AG09309 (cell line): ENCODE measurements at places on chromosomes 6 and 20.

DNA sequence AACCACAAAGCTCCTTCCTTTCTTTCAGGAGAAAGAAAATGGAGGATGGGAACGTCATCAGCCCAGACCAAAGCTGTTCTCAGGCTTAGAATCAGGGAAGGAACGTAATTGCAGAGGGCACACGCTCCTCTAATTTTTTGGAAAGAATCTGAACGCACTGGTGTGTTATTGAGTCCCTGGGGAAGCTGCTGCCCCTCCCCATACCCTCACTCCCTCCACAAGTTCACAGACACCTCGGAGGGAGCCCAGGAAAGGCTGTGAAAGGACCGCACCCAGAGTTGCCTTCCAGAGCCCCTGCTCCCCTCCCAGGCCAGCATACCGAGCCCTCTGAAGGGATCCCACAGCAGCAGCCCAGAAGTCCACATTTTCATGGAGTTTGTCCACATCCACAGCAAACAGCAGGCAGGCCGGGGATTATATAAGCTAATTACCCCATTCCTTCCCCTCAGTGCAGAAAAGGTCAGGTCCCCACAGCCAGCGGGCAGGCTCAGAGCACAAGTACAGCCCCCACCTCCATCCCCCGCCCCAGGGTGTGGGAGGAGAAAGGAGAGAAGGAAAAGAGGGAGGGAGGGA lies 53.7 kb downstream of the ANKRD60 start:
- DNase-seq: no peak

DNA sequence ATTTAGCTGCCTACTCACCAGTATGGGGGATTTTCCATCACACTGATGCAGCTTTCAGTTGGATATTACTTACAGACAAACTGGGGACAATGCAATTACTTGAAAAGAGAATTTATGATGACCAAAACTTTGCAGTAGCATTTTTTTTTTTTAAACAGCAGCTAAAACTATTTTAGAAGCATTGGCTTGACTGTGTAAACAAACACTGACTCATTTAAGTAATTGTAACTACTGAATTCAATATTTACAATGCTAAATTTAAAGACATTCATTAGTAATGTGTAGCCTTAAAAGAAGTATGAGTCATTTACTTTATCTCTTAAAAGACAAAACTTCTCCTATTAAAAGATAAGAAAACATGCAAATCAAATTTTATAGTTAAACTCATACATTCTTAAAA lies 295.9 kb upstream of the FERMT1 start:
- DNase-seq: no peak

DNA sequence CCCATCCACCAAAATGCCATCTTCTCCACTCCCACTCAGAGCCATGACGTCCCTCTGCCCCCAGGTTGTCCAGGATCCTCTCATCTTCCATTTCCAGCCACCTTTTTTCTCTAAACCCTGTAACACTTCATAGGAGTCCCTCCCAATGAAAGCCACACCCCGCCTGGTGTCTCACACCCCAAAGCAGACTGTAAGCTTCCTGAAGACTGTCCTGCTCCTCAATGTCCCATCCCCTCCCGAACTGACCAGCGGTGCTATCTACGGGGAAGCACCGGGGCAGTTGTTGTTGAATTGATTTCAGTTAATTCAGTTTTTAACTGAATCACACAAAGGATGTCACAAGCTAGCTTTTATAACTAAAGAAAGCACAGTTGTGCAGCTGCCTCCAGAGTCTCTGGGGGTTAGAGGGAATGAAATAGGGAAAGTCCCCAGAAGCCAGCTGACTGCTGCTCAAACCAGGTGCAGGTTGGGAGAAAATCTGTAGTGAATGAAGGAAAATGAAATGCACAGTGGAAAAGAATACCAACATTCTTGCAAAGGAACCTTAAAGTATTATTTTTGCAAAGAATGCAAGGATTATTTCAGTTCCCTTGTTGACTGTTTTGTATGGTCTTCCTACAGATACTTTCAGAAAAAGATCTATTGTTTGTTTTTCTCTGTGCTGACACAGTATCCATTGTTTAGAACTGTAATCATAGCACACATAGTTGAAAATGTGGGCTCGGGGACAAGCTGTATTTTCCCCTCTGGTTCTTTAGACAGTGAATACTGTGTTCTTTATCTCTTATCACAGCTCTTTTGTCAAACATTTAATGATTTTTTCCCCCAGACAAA lies 222.6 kb upstream of the QKI start:
- no peak for DNase-seq

DNA sequence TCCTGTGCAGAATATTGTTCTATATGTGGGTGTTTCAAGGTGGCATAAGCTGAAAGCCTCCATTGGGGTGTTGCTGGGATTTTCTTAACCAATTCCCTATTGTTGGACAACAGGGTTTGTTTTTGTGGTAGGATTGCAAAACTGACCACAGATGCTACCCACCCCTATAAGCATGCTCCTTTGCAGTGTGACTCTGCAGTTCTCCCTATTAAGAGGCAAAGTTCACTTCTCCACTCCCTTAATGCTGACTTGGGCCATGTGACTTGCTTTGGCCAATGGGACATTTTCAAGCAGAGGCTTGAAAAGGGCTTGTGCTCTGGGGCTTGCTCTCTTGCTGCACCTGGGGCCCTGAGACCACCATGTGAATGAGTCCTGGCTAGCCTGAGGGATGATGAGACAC lies 8.5 kb upstream of the ANGPT4 start:
- no peak for DNase-seq

- no peak for DNase-seq
Observed at GRCh38 chr6:35735452-35735851, 1.4 kb upstream of the ARMC12 start.

DNA sequence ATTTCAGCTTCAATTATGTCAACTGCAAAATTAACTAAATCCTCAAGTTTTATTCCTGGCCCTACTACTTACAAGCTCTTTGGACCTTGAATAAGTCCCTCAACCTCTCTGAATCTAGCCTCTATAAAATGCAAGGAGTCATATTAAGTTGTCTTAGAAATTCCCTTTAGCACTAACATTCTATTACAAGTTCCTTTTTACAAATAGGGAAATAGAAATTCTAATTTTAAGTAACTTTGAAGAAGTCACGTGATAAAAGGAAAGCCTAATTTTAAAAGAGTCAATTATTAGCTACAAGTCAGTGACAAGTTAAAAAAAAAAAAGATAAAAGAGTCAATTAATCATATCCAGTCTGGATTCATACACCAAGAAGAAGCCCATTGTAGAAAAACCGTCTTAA lies 24.6 kb upstream of the GTF3C6 start:
- no peak for DNase-seq

DNA sequence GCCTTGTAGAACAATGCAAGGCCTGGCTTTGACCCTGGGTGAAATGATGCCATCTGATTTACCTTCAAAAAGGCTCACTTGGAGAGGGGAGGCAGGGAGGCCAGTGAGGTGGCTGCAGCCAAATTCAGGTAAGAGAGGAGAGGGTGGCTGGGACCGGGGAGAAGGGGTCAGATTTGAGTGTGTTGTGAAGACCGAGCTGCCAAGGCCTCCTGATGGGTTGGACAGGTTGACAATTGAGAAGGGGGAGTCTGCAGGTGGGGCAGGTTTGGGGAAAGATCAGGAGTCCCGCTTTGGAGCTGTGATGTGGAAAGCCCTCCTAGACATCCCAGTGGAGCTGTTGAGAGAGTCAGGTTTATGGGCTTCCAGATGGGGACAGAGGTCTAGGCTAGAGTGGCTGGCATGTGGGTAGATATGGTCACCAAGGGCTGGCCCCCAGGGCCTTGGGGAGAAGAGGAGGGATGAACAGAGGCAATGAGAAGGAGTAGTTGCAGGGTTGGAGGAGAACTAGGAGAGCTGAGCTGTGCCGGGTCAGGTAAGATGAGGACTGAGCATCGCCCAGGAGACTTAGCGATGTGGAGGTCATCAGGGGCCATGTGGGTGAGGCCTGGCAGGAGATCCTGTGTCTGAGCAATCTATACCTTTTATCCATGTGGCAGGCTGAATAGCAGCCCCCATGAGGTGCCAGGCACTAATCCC lies 70.5 kb upstream of the TOX2 start:
- no peak for DNase-seq

- DNase-seq: no peak
Observed at GRCh38 chr6:34018026-34018425, 127.9 kb downstream of the GRM4 start.

GRCh38 chr6:4349323-4349722 lies 213.9 kb upstream of the ECI2 start:
- DNase-seq: no peak

DNA sequence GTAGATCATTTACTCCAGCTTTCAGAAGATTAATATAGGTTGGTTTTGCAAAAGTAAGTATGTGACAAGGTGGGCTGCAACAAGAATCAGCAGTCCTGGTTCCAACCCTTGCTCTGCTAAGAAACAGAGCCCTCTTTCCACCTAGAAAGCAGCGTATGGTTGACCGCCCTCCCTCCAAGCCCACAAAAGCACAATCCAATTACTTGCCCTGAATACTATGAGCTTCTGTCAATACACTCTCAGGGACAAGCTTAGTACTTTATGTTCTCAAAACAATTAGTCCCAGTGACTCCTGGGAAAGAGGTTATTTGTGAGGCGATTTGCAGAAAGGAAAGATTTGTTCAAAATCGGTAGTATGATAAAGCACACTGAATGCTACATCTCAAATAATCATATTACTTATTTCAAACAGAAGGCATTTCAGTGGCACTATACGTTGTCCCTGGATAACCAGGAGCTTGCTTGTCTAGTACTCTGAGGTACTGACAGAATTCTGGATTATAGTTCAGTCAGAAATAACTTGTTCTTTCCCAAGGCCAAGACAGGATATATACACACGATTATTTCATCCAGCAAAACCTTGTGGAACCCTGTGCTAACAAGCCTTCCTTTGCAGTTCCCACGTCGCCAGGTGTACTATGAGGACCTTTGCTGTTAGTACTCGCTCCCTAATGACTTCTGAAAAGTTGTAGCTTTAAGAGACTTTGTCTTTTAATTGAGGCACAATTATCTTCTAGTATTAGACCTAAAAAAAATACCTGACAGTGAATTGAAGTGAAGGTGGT lies 96.9 kb upstream of the ADTRP start:
- DNase-seq: no peak

DNA sequence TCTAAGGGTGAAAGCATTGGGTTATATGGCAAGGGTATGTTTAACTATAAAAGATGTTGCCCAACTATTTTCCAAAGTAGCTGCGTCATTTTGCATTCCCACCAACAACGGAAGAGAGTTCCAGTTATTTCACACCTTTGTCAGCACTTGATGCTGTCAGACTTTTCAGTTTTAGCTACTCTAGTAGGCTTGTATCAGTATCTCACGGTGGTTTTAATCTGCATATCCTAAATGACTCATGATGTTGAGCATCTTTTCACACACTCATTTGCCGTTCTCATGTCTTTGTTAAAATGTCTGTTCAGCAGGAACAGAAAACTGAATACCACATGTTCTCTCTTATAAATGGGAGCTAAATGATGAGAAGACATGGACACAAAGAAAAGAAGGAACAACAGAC lies 122.3 kb downstream of the RNASET2 start:
- no peak for DNase-seq

DNA sequence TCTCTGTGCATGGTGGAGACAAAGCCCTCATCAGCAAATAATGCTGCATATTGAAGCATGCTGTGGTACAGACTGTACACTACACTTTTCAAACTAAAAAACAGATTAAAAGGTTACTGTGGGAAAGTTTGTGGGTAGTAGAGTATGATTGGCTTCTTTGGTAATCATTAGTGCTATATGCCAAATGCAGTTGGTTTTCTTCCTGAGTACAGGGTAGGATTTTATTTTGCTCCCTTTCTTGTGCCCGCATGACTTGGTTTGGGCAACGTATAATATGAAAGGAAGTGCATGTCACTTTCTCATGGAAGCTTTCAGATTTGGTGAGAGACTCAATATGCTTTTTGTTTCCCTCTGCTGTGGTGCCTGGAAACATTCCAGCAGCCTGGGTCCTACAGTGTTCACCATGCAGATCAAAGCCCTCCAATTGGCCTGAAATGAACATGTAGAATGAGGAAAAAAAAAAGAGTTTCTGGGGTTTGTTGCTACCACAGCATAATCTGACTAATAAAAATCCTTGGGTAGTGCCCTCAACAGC lies 270.7 kb upstream of the ADGRB3 start:
- no peak for DNase-seq

- peak; percentile 87 for DNase-seq
Observed at GRCh38 chr6:25971187-25971821, 8.7 kb downstream of the TRIM38 start.

DNA sequence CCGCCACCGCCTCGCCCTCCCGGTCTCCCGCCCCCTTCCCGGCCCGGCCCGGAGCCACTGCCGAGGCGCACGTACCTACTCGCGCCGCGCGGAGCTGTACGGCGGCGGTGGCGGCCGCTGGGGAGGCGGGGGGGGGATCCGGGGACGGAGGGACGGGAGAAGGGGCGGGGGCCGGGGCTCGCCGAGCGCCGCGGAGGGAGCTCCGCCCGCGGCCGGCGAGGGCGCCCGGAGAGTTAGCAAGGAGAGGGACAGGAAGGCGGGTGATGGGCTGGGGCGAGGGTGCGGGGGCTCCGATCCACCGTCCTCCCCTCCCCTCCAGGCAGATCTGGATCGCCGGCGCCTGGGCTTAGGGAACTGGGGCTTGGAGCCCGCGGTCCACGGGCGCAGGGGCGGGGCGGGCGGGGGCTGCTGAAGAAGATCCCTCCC lies 548 bp upstream of the TMEM74B start:
- DNase-seq: no peak

GRCh38 chr20:57384953-57385761 lies 6.0 kb upstream of the RBM38 start:
- no peak for DNase-seq

- DNase-seq: no peak
Observed at GRCh38 chr6:112680091-112680490, 333.0 kb downstream of the RFPL4B start.

DNA sequence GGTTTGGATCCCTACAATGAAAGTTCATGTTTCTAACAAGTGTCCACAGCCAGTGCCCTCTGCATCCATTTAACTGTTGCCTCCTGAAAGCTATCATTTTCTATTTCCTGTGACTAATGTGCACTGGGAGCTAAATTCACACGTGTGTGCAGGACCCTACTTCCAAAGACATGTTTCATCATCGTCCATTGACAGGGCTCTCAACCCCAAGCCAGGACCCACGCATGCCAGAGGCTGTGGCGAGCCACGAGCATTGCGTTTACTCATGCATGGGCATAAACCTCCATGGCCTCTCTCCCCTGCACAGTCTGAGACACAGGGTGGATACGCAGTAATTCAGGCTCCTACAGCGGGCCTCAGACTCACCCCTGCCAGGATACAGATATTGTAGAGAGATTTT lies 153.2 kb downstream of the MAFB start:
- no peak for DNase-seq

GRCh38 chr6:36757206-36757605 lies 59.6 kb downstream of the RAB44 start:
- DNase-seq: no peak

GRCh38 chr6:148328876-148329555 lies 13.6 kb upstream of the SASH1 start:
- DNase-seq: no peak

- DNase-seq: no peak
Observed at GRCh38 chr6:78523622-78524021, 343.7 kb upstream of the IRAK1BP1 start.

- DNase-seq: no peak
Observed at GRCh38 chr20:49647550-49647949, 66.1 kb downstream of the B4GALT5 start.

GRCh38 chr6:68761985-68762384 lies 126.9 kb downstream of the ADGRB3 start:
- DNase-seq: no peak

- DNase-seq: no peak
Observed at GRCh38 chr6:38068854-38069590, 249.5 kb downstream of the ZFAND3 start.

GRCh38 chr6:29651413-29652197 lies 5.3 kb upstream of the MOG start:
- no peak for DNase-seq
